ENCODE measurements at places on chromosomes 6 and 20. TPM values are rescaled to one million over a fixed set of nuclear protein-coding genes. Genes with fewer than 3 reads are reported as not detected.

DNA sequence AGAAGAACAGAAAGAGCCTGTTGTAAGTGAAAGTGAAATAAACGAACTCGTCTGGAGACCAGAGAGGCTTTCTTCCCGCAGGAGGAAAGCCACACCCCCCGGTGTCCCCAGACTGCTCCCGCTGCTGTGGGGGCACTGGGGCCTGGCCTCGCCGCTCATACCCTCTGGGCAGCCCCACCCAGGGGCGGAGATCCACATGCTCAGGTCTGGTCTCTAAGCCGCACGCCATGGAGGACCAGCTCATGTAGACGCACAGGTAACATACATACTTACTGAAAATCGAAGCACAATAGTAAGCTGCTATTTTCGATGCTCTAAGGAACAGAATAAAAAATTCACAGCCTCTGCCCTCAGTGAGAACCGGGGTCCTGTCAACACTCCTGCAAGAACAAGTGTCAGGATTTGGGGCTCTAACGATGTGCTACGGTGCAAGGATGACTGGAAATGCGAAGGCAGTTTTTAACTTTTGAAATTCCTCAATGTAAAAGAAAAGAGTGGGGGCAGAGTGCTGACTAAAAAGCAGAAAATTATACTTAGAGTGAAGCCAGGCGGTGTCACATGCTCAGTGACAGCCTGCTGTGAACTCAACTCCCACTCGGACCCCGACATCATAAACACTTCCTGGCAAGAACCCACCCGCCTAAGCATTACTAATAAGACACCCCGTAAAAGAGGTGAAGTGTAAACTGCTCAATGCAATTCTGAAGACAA is 110.5 kb downstream of the IRF4 start:
- no peak for ATAC-seq

DNA sequence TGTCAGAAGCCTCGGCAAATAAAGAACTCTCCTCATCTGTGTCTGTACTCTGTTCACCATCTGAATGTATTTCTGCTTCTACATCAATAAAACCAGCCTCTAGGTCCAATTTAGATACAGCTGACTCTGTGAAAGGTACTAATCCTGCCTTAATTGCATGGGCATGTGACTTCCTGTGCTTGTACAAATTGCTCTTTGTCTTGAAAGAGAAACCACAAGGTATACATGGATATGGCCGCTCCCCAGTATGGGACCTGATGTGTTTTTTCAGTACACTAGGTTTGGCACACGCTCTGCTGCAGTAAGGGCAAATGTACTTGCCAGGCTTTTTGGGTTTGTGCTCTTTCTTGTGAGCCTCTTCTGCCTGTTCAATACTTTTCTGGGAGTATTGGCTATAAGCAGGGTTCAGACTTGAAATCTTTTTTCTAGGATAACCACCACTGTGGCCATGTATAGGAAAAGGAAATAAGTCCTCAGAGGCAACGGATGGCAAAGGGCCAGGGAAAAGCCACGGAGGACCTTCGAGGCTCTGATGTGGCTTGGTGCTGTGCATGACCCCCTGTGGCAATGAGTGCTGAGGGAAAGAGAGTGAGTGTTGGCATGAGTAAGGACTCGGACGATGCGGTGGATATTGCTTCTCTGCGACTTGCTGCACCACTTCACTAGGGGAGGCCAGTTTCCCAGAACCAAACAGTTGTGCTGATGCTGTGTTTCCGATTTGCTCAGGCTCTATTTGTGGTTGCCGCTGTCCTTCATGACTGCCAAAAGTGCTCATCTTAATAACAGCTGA is 170.9 kb downstream of the HIVEP2 start:
- ATAC-seq: no peak

GRCh38 chr6:46235242-46235641 is 64.5 kb upstream of the ENPP5 start:
- no peak for ATAC-seq

- no peak for ATAC-seq
Measured at GRCh38 chr20:47656318-47656717, 129.0 kb downstream of the SULF2 start.

- no peak for ATAC-seq
Measured at GRCh38 chr20:3685341-3685740, 3.5 kb upstream of the ADAM33 start.

DNA sequence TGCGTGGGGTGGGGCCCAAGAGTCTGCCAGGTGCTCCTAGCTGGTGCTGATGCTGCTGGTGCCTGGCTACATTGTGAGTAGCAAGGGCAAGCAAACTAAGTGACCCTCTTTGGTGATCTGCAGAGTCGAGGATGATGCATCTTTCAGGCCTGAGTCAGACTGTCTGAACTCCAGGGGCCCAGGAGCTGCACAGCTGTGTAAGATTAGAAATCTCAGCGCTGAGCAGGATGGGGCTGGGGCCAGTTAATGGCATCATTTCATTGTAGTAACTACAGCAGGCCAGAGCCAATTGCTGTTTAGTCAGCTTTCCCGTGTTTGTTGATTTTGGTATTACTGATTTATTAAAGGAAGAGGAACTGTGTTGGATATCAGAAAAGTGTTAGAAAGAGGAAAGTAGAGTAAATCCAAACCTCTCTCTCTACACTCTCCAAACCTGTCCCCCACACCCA is 365.2 kb downstream of the PAX1 start:
- ATAC-seq: no peak

- ATAC-seq: no peak
Measured at GRCh38 chr6:21213492-21213891, 380.1 kb upstream of the SOX4 start.

DNA sequence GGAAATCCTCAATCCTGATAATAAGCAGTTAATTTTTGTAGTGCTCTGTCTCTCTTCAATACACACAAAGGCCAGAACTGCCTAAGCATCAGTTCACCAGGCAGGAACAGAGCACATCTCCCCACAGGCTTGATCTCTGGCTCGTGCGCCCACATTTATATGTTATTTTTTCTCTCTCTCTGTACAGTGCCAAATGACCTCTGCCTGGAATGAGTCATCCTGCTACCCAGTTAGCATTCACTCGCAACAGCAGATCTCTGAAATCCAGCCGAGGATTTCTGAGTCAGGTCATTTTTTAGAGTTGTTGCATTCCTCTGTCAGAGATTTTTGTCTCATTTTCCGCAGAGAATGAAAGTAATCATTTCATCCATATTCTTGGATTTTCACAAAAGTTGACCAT is 107.1 kb downstream of the COL12A1 start:
- peak; percentile 82 for ATAC-seq

GRCh38 chr20:42756991-42757390 is 432.7 kb downstream of the PTPRT start:
- no peak for ATAC-seq

DNA sequence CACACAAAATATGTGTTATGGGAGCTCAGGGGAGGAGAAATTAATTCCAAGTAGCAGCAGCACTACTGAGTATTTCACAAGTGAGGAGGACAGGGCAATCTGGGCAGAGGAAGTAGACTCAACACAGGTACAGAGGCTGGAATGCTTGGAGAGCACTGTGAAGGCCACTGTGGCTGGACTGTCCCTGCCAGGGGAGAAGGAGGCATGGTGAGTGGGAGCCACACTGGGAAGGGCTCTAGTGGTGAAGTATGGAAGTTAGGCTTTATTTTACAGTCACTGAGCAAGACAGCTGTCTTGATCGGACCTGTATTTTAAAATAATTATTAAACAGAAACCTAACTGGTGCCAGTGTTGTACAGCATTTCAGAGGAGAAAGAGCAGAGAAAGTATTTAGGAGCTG is 28.8 kb downstream of the FAM229B start:
- ATAC-seq: no peak

DNA sequence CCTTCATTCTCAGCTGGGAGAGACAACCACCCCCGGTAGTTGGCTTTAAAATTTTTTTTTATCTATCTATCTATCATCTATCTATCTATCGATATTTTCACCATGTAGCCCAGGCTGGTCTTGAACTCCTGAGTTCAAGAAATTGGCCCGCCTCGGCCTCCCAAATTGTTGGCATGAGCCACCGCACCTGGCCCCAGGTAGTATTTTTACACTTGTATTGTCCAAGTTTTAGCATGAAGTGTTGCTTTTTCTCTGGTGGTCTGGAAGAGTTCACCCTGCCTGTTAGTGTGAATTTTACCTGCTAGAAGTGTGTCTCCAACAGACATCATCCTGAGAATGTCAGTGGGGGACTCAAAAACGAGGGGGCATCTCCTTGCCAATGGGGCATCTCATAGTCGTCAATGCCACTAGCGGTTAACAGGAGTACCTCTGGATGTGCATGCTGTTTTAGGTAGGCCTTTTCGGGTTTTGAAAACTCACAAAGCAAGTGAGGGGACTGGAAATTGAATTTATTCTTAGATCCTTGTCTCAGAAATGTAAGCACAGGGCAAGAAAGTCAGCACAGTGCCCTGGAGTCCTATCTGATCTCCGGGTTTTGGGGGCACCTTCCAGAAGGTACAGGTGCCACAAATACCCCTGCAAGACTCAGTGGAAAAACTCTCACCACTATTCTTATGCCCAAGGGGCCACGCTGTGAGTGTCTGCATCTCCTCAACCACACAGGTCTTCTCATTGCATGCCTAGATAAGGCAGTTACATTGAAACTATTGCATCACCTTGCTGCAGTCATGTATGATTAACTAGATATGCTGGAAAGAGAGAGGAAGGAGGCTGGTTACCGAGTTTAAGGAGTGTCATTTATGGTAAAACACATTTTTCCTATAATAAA is 37.1 kb downstream of the TNFAIP3 start:
- ATAC-seq: peak; percentile 58

- no peak for ATAC-seq
Measured at GRCh38 chr6:128474481-128474880, 45.9 kb downstream of the PTPRK start.

DNA sequence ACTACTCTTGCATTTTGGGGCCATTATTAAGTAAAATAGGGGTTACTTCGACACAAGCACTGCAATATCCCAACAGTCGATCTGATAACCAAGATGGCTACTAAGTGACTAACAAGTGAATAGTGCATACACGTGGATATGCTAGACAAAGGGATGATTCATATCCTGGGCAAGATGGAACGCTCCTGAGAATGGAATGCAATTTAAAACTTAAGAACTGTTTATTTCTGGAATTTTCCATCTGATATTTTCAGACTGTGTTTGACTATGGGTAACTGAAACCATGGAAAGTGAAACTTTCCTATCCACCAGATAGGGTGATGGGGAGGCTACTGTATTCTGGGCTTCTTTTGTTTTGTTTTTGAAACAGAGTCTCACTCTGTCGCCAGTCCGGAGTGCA is 66.5 kb downstream of the ILRUN start:
- peak; percentile 92 for ATAC-seq

- no peak for ATAC-seq
Measured at GRCh38 chr6:18121580-18122127, 823 bp downstream of the NHLRC1 start.

GRCh38 chr6:113358063-113358583 is 499.0 kb upstream of the MARCKS start:
- no peak for ATAC-seq

DNA sequence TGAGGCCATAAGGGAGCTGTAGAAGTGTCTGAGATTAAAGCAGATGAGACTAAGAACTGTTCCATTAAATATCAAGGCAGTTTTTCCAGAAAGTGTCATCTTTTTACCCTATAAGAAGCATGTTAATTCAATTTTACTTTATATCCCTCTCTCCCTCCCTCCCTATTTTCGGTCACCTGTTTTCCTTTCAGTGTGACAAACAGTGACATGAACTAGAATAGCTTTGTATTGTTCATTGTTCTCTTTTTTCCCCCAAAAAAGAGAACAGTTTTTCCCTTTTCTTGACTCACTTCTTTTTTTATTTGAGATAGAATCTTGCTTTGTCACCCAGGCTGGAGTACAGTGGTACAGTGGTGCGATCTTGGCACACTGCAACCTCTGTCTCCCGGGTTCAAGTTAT is 269.3 kb downstream of the ZFAND3 start:
- ATAC-seq: no peak

DNA sequence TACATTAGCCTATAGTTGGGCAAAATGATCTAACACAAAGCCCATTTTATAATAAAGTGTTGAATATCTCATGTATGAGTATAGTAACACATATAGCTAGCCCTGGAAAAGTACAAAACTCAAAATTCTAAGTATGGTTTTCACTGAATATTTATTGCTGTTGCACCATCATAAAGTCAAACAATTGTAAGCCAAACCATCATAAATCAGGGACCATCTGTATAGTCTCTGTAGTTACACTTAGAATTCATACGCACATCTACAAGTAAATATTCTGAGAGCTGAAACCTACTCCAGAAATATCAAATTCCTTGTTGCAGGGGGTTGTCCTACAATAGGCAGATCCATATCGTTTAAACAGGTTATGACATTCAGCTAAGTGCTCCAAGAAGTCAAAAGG is 817.3 kb downstream of the BCKDHB start:
- no peak for ATAC-seq

DNA sequence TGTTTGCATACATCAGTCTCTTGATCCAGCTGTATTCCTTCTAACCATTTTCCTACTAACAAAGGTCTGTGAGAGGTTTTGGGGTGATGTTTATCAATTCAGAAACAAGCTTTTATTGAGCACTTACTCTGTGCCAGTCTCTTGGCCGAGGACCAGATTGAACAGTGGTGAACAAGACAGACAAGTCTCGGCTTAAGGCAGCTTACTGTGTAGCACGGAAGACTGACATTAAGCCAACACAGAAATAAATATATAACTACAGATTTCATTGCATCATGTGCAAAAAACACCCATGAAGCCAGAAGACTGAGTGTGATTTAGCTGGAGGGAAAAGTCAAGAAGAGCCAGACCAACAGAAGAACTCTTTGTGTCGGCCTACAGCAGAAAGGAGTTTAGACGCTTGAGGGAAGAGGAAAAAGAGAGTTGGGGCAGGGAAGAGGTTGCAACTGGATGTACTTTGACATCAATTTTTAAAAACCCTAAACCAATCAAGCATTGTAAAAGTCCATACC is 549.6 kb upstream of the CITED2 start:
- peak; percentile 94 for ATAC-seq

- no peak for ATAC-seq
Measured at GRCh38 chr20:1467082-1467354, 369 bp upstream of the NSFL1C start.

GRCh38 chr20:4195499-4195898 is 180.1 kb upstream of the RNF24 start:
- peak; percentile 24 for ATAC-seq

- no peak for ATAC-seq
Measured at GRCh38 chr20:42938441-42939205, 251.1 kb downstream of the PTPRT start.

- ATAC-seq: no peak
Measured at GRCh38 chr6:32337186-32337805, 34.4 kb downstream of the TSBP1 start.

GRCh38 chr6:3301506-3301905 is 42.8 kb downstream of the PSMG4 start:
- ATAC-seq: no peak

GRCh38 chr6:105459049-105459448 is 56.2 kb upstream of the PREP start:
- ATAC-seq: peak; percentile 93

Gene ZC2HC1B
- not detected for total RNA-seq

Gene ALDH5A1
- total RNA-seq: 13.4 TPM

Gene FAM162B
- 0.92 TPM for total RNA-seq

Gene TBX18
- 1.6 TPM for total RNA-seq

Gene FAM229B
- total RNA-seq: 5.1 TPM

Gene XPO5
- total RNA-seq: 36.5 TPM

Gene SSTR4
- total RNA-seq: not detected

Gene KCNB1
- total RNA-seq: 0.52 TPM

Gene CYP24A1
- 1.3 TPM for total RNA-seq

Gene CNPY3
- 13.6 TPM for total RNA-seq

Gene TMEM170B
- total RNA-seq: 0.20 TPM

Gene MOCS3
- total RNA-seq: 4.1 TPM

Gene C6orf141
- 9.3 TPM for total RNA-seq

Data from esophagus mucosa (tissue), 1 donor.